Ureter (tissue), 1 donor: ENCODE measurements at places on chromosomes 3 and 15. TPM values are rescaled to one million over a fixed set of nuclear protein-coding genes. Genes with fewer than 3 reads are reported as not detected.

The TRAIP gene
- total RNA-seq: 2.0 TPM

The ECE2 gene
- total RNA-seq: 0.81 TPM

The ST8SIA2 gene
- not detected for total RNA-seq

The ITGA11 gene
- total RNA-seq: 22.8 TPM

The UCN2 gene
- total RNA-seq: 1.5 TPM

The EIF4G1 gene
- 351 TPM for total RNA-seq

The TMEM212 gene
- total RNA-seq: not detected

DNA sequence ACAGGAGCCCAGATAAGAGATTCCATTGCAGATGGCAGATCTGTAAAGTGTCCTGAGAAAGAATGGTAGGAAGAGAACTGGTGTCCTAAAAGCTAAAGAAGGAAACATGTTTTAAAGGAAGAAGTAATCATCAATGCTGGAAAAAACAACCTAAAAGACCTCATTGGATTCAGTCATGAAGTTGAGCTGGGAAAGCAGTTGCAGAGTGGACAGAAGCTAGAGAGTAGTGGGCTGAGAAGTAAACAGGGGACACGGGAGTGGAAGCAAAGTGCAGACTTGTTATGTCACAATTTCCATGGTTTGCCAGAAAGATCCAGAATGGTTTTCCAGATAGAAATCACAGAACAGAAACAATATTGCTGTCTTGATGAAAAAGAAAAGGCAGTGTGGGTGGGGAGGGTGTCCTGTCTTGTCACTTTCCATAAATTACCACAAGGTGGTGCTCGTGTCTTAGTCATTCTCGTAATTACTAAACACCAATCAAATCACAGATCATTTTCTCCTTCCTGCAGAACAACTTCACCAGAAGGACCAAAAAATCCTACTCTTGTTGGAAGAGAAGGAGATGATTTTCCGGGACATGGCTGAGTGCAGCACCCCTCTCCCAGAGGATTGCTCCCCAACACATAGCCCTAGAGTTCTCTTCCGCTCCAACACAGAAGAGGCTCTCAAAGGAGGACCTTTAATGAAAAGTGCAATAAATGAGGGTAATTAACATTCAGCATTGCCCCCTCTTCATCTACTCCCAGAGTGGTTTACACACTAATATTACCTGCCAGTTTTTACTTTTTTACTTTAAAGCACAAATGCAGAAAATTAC is 64.5 kb downstream of the KLHL25 start:
- no peak for DNase-seq

- DNase-seq: no peak
Observed at GRCh38 chr3:123660141-123660675, 75.4 kb upstream of the HACD2 start.

DNA sequence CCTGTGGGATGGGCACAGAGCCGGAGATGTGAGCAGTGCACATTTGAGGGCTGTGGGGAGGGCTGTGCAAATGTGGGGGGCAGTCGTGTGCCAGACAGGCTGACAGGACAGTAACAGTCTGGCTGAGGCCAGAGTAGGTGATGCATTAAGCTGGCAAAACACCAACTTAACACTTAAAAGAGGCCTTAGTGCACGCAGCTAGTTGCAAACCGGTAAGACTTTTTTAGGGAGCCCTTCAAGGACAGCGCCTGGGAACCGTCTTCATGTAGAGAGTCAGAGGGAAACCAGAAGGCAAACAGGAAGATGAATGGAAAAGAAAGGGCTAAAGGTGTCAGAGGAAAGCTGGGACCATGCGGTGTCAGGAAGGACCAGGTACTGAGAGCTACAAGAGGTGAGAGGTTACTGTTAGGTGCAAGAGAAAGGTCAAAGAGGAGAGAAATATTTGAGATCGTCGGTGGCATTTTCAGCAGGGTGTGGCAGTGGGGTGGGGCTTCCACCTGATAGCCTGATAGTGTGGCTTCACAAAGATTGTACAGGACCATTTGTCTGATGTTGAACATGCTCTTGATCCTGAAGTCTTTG is 30.0 kb upstream of the CHD2 start:
- no peak for DNase-seq

GRCh38 chr15:69236505-69236904 is 62.2 kb upstream of the PAQR5 start:
- DNase-seq: no peak

- no peak for DNase-seq
Observed at GRCh38 chr15:48965972-48966371, 2.3 kb upstream of the SHC4 start.

DNA sequence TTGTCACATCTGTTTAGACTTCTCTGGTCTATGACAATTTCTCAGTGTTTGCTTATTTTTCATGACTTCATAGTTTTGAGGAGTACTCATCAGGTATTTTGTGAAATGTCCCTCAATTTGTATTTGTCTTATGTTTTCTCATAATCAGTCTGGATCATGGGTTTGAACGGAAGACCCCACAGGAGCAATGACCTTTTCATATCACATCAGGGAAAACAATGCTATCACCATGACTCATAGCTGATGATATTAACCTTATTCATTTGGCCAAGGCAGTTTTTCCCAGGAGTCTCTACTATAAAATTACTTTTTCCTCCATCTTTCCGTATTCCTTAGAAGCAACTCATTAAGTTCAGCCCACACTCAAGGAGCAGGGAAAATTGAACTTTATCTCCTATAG is 32.7 kb downstream of the AADACL2 start:
- no peak for DNase-seq

DNA sequence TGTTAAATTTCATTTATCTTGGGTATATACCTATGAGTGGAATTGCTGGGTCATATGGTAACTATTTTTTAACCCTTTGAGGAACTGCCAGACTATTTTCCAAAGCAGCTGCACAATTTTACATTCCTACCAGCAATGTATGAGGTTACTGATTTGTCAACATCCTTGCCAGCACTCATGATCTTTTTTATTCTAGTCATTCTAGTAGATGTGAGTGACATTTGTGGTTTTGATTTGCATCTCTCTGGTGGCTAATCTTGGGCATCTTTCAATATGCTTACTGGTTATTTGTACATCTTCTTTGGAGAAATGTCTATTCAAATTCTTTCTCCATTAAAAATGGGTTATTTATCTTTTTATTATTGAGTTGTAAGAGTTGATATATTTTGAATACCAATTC is 21.3 kb upstream of the LRRC58 start:
- DNase-seq: no peak

DNA sequence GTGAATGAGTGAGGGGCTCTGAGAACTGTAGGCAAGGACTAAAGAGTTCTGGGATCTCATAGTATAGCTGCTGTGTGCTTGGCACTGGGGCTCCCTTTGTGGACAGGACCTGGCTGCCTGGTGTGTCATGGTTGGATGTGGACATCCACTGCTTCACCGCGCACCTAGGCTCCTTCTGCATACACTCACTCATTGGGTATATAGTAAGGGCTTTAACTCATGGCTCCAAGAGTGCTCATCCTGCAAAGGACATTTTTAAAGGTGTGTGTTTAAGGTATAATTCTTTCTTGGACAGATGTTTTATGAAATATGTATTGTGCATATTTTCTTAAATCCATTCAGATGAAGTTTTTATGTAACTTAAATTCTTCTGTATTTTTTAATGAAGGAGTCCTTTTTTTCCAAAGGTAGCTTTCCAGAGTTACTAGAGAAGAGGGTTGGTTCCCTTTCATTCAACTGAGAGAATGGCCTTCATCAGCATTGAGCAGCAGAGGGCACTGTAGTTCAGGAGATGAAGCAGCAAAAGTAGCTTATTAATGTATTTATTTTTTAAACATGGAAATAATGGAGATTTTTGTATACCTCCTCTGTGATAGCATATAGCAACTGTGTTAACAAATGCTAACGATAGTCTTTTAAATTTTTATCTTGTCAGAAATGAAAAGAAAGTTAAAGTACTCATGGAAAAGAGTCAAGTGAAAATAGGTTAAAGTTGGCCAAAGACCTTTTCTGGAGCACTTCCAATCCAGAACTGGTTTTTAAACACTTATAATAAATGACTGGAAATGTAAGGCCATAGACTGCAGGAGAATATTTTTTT is 25.2 kb downstream of the OXNAD1 start:
- DNase-seq: no peak

DNA sequence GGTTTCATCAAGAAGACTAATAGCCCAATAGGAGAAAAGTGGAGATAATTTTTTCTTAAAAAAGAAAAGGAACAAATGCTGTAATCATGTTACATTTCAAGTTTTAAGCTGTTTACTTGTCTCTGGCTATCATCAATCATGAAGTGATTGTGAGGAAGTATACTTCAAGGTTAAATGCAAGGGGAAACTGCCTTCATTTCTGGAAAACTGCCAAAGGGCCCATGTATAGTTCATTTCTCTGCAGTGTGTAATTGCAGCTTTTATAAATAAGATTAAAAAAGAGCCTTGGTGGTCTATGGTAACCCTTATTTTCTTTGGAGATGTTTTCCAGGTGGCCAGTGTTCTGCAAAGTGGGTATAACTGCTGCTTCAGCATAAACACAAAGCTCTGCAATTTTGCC is 101.9 kb downstream of the GRM7 start:
- no peak for DNase-seq

DNA sequence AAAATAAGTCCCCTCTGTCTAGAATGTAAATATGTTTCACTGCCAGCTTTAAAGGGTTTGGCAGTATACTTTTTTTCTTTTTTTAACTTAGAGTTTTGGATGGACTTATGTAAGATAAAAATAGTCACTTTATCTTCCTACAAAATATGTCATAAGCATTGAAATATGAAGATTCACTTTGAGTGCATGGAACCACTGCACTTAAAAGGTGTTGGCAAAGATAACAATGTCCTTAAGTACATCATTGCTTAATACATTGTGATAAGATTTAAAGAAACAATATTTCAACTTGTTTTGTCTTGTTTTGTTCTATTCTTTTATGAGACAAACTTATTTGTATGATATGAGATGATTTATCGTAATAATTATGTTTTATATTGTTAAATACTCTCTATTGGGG is 66.3 kb upstream of the NAALADL2 start:
- DNase-seq: no peak

- no peak for DNase-seq
Observed at GRCh38 chr3:40086890-40087883, 222.3 kb upstream of the EIF1B start.
